ENCODE measurements at places on chromosomes 2 and 18.

GRCh38 chr18:46274266-46274665 is 170.1 kb downstream of the HAUS1 start:
- DNase-seq: no peak

DNA sequence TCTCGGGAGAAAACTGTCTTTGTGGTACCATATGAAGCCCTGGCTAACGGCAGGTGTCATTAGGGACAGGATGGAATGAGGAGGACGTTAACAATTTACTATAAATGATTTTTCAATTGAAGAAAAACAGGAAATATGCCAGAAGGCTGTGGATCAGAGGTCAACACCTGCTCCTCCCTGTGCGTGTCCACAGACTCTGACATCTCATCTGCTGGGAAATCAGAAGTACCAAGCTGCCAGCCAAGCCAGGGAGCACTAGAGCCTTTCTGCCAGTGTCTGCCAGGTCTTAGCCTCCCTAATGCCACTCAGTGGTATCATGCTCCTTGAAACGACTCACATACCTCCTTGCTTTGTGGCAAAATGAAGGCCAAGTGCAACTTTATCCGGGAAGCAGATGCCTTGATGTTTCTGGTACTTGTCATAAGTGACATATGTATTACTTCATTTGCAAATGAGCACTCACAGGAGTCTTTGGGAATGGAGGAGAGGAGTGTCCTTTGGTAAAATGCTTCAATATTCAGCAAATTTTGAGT is 541.1 kb downstream of the SATB2 start:
- DNase-seq: no peak

GRCh38 chr2:173657996-173658717 is 303.5 kb downstream of the CDCA7 start:
- peak; percentile 69 for DNase-seq

DNA sequence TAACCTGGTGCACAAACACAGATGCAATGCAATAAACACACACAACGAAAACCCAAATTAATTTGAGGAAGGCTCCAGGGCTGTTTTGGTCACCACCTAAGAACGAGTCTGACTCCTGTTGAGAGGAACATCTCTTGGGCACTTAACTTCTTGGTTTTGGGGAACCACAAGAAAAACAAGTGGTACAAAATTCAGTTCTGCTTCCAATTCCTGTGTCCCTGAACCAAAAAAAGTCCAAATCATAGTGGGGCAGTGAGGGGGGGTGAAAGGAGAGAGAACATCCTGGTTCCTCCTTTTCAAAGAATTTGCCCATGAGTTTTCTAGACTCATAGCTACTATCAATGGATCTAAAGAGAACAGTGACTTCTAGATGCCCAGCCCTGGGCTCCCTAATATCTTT is 143.6 kb downstream of the COL4A4 start:
- no peak for DNase-seq

DNA sequence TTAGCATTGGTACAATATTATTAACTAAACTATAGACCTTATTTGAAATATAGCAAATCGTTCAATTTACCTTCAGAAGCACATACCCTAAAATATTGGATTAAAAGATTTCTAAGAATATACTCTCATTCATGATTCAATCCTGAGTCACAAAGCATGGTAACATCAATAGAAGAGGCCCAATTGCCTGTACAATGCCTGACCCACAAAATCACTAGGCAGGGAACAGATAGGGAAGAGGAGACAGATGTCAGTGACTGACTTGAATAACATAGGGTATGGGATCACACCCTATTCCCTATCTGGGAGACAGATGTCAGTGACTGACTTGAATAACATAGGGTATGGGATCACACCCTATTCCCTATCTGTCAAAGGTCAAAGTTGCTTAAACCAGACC is 611.6 kb upstream of the VRK2 start:
- DNase-seq: no peak

GRCh38 chr2:144048631-144049060 is 471.3 kb downstream of the ZEB2 start:
- no peak for DNase-seq

- DNase-seq: no peak
Observed at GRCh38 chr18:64936671-64937070, 787.8 kb upstream of the LINC00305 start.

DNA sequence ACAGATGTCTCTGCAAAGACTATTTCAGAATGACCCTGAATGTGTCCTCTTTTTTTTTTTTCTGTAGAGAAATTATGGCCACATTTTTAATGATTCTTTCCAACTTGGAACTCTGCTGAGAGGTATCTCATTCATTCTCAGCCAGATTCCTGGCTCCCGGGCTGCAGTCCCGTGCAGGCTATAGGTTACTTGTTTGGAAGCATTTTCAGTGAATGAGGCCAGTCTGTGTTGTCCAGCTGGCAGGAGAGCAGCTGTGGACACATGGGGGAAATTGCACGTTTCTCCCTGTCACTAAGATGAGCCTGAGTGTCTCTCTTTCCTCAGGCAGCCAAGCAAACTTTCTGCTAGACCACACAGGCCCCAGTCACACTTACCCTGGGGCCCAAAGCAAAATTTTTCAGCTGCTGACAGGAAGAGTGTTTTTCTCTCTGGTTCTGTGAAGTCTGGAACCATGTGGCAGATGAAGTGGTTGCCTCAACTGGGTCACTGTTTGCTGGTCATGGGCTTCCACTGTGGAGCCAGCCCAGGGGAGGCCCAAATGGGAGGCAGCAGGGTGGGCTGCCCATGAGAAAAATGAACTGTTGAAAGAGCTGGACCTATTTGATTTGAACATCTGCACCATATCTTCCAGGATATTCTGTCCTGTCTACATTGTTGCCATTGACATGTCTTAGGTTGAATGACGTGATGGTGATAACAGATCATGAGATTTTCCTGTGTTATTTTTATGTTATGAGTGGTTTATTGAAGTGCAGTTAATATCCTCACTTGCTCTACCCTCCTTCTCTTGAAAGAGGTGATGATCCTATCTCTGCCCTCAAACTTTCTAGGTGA is 431.2 kb downstream of the LPIN1 start:
- no peak for DNase-seq

- DNase-seq: no peak
Observed at GRCh38 chr2:101450965-101451364, 23.9 kb downstream of the RFX8 start.

Data from T1000 (cell line).